ENCODE measurements at places on chromosomes 7 and 10.

- no peaks in the 10 kb centered on the region for H3K4me1 ChIP-seq
- no peak overlapping the region for H3K4me3 ChIP-seq
Observed at GRCh38 chr7:69651101-69651590, 52.9 kb downstream of the AUTS2 start.

DNA sequence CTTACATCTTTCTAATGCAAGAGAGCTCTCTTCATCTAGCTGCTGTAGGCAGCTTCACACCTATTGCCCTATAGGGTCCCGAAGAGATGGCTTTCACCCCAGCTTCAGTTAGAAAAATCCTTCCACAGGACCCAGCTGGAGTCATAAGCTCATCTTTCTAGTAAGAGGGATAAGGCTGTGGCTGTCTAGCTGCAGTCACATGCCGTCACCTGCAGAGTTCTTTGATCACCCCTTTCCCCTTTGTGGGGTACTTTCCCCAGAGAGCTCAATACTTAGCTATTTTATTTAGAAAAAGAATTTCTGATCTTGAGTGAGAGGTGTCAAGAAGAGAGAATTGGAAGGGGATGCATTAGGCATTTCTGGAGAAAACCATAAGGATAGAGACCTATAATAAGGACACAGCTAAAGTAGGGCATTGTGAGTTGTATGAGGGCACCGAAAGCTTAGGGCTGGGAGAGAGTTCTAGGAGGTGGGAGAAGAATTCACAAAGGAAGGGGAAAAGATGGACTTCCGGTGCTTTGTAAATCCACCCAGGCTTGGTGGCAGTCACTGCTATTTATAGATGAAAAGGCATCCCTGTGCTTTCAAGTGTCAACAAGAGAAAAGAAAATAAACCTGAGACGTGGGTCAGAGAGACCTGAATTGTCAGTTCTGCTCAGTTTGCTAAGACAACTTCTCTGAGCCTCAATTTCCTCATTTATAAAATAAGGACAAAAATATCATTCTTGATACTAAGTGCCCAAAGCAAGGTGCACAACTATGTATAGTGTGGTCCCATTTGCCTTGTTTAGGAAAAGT is 11.1 kb upstream of the ST8SIA6 start:
- no peaks in the 10 kb centered on the region for H3K4me1 ChIP-seq
- DNase-seq: no peak
- no peaks in the 10 kb centered on the region for H3K36me3 ChIP-seq
- H3K27me3 ChIP-seq: no peaks in the 10 kb centered on the region

- H3K4me1 ChIP-seq: no peaks in the 10 kb centered on the region
- no peaks in the 10 kb centered on the region for H3K27me3 ChIP-seq
- no peak overlapping the region for H3K4me3 ChIP-seq
- no peak overlapping the region for H3K27ac ChIP-seq
- no peaks in the 10 kb centered on the region for H3K36me3 ChIP-seq
- DNase-seq: no peak
Observed at GRCh38 chr7:25456467-25457171, 228.3 kb upstream of the NPVF start.

DNA sequence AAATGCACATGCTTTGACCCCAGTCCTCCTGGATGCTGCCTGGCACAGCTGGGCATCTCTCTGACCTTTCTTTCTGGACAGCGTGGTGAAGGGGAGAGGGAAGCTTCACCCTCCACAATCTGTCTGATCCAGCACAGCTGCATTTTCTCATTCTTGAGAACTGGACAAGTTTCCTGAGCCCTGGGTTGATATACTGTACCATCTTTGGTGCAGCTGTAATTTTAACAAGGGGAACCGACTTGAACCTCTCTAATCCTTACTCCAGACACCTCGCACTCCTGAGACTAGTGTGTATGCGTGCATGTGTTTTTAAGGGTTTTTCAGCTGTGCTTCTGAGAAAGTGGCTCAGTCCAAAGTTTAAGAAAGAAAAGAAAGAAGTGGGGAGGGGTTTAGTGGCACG is 655.7 kb downstream of the INHBA start:
- H3K4me1 ChIP-seq: no peaks in the 10 kb centered on the region
- H3K27ac ChIP-seq: no peak overlapping the region
- H3K27me3 ChIP-seq: no peaks in the 10 kb centered on the region
- H3K36me3 ChIP-seq: no peaks in the 10 kb centered on the region
